Activated B cell treated with CpG ODN at 0.5 μM for 24 hours (primary cell): ENCODE measurements at places on chromosomes 11 and 22. TPM values are rescaled to one million over a fixed set of nuclear protein-coding genes. Genes with fewer than 3 reads are reported as not detected.

Gene DLG2
- 2.3 and 2.7 TPM in 2 replicates for total RNA-seq

Gene CAT
- total RNA-seq: 79.8 and 81.2 TPM in 2 replicates

Gene DEUP1
- not detected in 2 replicates for total RNA-seq

Gene C11orf42
- not detected in 2 replicates for total RNA-seq
